ENCODE measurements at places on chromosomes 2 and 18.

GRCh38 chr2:101676674-101677073, 20.8 kb upstream of the MAP4K4 start:
- DNase-seq, result no peak

GRCh38 chr2:144996225-144996795, 476.4 kb upstream of the ZEB2 start:
- DNase-seq, result no peak

DNA sequence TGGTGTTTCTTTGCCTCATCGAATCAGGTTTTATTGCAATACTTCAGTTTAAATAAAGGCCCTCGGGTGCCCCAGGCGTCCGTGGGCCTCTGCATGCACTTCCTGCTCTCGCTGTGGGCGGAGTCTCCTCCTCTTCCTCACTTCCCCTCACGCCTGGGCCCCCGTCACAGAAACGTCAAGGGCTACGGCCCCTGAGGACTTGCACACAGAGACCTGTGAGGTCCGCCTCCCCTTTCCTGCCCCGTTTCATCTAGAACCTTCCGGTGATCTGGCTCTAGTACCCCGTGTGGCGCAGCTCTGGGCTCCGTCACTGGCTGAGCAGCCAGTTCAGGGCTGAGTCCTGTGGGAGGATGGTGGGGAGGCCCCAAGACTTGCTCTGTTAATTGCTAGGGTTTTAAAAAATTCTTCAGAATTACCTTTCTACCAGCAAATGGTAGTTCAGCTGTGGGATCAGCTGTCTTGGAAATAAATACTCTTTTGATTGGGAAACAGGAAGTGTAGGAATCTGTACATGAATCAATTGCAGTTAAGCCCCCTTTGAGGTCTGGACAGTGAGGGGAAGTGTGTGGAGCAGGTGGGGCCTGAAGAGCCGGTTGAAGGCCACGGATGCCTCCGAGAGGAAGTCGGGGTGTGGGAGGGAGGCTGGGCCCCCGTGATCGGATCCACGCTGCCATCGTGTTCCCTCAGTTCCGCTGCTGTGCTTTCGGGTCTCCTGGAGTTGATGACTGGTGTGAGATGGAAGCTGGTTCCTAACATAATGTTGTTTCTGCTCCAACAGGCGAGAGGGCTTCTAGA, 10.2 kb downstream of the NFATC1 start:
- DNase-seq, result no peak

GRCh38 chr18:79949697-79950487, 1.6 kb downstream of the SLC66A2 start:
- DNase-seq, result no peak

Data from NCI-H446 (cell line).